Memory B cell (primary cell): ENCODE measurements at places on chromosomes 3 and 15.

DNA sequence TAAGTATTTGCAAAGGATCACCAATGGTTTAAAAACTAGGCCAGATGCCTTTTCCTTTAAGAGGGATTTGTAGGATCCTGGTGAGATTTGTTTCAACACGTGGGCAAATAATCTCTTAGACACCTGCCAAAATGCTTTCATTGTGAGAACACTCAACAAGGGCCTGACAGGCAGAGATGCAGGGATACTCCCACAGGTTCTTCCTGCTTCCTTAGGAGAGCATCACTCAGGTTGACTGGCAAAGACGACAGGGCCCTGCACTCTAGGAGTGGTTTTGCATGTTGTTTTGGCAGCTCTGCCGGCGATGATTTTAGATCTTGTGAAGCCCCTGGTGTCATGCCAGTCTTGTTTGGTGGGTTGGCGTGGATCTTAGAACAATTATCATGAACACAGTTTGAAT is 184.5 kb downstream of the NR1D2 start:
- no peak for DNase-seq

- no peak for DNase-seq
Measured at GRCh38 chr3:26381411-26381810, 241.2 kb upstream of the LRRC3B start.

DNA sequence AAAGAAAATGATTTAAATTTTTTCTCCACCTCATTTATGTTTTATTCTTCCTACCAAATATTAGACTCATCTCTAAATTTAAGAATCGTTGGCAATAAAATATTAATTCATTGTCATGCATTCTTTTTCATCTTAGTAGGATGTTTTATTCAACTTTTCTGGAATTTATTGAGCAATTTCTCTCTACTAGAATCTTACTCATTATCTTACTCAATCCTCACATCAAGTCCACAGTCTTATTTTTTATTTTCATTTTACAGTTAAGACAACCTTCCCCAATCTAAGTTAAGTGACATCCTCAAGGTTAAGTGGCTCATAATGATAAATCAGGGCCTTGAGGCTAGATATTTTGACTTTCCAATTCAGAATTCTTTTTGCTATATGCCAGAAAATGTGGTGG is 15.9 kb upstream of the ALDH1A2 start:
- DNase-seq, result no peak

GRCh38 chr3:179452176-179452564 is 900 bp upstream of the GNB4 start:
- DNase-seq, result no peak

- no peak for DNase-seq
Measured at GRCh38 chr3:106582151-106582550, 713.3 kb upstream of the CBLB start.

DNA sequence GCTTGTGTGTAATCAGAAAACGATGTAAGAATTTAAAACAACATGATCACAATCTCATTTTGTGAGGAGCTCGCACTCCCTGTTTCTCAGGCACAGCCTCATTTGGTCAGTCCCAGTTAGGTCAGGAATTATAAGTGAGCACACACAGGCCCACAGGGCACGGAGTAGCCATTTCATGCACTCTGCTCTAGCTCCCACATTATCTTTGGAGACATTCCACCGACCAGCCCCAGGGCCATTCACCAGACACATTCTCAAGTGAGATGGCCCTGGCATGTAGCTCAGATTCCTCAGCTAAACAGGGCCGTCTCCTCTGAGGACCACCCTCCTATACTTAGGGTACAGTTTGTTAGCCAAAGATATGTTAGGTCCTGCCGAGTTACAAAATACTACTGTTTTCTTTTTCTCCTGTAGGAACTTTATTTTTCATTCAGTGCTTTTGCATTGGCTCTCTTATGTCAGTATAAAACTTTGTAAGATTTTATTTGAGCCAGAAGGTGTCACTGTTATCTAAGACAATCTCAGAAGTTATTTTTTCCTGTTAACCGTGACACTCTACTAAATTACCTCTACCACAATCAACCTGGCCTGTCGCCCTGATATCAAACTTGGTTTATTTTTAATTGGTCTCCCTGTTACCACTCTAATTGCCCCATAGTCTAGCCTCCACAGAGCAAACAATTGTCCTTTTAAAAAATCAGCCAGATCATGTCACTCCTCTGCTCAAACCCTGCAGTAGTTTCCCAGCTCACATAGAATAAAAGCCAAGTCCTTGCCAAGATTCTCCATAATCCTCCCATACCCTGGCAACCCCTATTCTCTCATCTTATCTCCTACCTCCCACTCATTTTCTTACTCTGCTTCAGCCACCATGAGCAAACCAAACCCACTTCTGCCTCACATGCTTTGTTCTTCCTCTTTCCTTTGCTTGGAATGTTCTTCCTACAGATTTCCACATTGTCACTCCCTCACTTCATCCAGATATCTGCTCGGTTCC is 105.7 kb downstream of the PPP2R3A start:
- DNase-seq, result no peak

GRCh38 chr15:55827204-55827603 is 84.3 kb upstream of the PRTG start:
- DNase-seq, result no peak

- no peak for DNase-seq
Measured at GRCh38 chr3:149792452-149793270, at the start of gene ANKUB1. Gene ANKUB1 (minus strand): TSS chr3:149792554. CDS start chr3:149792366, 188 bp downstream.

- no peak for DNase-seq
Measured at GRCh38 chr15:30979457-30979856, 12.0 kb downstream of the MTMR10 start.

DNA sequence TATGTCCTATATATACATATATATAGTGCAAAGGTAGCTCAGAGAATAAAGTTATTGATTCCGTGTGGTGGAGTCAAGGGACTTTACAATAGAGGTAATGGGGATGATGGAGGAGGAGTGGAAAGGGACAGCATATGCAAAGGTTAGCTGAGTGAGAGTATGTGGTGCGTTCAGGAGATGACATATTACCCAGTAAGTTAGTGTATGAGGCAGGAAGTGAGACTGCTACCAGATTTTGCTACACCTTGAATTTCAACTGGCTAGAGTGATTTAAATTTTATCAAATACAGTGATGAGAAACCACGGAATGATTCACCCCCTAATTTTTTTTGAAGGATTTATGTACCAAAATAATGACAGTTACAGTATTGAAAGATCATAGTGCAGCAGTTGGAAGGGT is 2.8 kb downstream of the ACTL6A start:
- DNase-seq, result no peak

- DNase-seq, result no peak
Measured at GRCh38 chr3:179067839-179068238, 3.8 kb downstream of the ZMAT3 start.

DNA sequence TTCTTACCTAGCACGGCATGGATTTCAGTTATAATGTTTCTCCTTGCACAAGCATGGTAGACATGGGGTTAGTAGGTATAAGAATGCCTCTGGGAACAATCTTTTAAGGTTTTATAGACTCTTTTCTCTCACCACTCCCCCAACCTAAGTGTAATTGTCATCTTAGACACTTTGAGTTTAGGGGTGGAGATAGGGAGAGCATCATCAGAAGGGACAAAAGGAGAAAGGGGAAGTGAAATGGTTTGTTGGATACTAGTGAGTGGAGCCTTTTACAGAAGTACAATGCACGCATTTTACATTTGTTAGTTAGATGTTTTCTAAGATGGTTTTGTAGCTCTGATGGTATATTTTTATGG is 189.2 kb downstream of the TP63 start:
- no peak for DNase-seq

DNA sequence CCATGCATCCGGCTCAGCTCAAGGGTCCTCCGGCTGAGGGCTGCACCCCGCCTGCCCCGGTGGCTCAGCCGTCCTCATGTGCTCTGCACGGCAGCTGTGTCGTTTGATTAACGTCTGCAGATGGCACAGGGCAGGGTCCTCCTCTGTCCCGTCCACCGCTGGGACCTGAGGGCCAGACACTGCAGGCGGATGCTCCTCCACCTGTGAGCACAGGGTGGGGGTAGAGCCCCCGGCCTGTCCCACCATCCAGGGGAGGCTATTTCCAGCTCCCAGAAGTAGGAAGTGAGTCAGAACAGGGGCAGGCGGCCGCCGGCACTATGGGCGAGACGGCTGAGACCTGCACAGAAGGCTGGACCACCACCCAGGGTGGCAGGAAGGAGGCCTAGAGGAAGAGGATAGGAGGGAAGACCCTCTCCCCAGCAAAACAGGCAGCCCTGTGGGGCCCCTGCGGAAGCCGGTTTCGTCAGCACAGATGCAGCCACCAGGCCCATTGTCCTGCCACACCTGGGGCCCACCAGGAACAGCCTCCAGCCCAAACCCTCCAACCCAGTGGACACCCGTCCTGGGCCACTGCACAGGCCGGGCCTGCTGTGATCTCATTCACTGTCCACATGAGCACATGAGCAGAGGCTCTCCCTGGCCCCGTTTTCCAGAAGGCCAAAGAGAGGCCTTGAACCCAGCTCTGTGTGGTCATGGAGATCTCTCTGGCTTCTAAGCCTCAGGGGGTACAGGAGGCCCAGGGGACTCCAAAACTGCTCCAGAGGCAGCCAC is 12.6 kb upstream of the PLXND1 start:
- DNase-seq, result no peak

DNA sequence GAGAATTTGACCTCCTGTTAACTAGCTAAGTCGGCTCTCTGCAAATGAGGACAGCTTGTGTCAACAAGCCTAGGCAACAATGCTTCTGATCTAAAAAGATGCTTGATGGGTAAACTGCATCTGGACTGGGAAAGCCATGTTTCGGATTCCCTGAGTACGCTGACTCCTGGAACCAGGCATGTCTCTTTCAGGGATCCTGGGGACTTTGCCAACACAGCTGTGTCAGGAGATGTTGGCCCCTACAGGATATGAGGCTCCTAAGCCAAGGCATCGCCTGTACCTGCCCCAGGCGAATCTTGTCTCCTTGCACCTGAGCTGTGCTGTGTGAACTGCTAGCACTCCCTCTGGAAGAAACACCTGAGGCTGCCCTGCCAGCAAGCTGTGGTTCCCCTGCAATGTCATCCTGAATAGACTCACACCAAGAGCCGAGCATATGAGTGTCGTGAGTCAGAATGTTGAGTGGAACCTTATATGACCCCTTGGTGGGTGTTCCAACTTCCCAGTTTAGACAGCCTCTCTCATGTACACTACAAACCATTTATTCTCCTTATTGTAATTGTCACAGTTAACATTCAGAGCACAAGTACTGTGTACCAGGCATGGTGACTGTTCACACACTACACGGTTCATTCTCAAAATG is 17.0 kb downstream of the EOGT start:
- no peak for DNase-seq

- DNase-seq, result no peak
Measured at GRCh38 chr3:71345429-71346040, 238.0 kb downstream of the FOXP1 start.

GRCh38 chr15:67957435-67958132 is 96.5 kb upstream of the PIAS1 start:
- DNase-seq, result no peak

- no peak for DNase-seq
Measured at GRCh38 chr3:57877116-57877515, 121.0 kb downstream of the SLMAP start.

- DNase-seq, result no peak
Measured at GRCh38 chr15:27059610-27060202, 88.7 kb downstream of the GABRG3 start.

DNA sequence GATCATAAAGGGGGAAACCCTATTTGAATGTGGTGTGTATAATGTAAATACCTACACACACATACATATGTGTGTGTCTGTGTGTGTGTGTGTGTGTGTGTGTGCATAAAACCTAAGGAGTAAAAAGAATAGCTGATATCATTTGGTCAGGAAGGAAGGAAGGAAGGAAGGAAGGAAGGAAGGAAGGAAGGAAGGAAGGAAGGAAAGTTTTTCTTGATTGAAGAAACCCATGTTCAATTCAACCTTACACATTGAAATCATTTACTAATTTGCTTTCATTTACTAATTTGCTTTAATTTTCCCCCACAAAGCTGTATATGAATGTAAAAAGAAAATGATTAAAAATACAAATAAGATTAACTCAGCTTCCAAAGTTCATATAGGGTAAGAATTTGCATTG is 386.6 kb downstream of the ROBO2 start:
- DNase-seq, result no peak

DNA sequence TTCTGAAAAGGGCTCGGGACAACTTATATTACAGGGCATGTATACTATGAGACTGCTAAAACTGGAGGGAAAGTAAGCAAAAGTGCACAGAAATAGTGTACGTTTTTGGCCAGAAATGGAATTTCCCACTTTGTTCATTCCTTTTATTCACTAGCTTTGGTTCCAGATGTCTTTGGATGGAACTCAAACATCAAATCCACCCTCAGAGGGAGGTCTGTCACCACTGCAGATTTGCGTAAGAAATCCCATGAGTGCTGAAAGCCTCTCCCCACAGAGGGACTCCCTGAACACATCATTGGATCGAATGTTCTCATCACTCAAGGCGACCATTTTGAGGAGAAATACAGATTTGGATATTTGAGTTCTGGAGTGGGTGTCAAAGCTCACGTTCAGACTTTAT is 71.6 kb downstream of the FEM1B start:
- DNase-seq, result no peak

DNA sequence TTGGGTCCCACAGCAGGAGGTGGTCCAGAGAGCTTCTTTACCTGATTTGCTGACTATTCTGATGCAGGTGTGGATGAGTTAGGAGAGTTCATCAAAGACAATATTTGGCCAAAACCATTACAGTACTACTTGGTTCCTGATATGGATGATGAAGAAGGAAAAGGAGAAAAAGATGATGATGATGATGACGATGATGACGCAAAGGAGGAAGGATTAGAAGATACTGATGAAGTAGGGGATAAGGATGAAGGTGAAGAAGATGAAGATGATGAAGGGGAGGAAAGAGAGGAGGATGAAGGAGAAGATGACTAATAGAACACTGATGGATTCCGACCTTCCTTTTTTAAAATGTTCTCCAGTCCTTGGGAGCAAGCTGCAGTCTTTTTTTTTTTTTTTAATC is 148.7 kb downstream of the GBE1 start:
- no peak for DNase-seq

GRCh38 chr3:105730801-105731354 is 137.9 kb downstream of the CBLB start:
- DNase-seq, result no peak

DNA sequence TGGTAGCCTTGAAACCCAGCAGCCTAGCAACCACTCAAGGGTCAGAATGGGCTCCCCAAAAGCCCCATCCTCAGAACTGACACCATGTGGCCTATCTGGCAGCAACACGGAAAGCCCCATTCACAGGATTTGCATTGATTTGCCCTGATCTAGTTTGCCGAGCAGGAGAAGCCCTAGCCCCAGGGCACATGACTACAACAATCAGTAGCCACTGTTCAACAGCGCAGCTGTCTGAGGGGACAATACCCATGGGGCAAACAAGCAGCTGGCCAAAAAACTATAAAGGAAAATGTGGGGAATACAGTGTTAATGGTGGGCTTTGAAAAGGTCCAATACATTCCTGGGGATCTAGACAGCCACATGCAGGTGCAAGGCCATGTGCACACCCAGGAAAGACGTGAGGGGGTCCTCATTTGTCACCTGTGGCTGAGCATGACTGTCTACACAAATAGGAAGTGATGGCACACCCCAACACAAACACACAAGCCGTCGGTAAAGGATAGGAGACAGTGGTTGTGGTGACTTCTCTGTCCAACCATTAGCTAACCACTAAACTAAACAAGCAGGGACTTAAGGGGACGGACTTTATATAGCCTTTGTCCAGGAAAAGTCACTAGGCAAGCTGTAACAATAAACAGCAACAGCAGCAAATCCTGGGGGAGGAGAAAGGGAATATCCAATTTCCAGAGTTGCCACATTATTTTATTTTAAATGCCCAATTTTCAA is 113.7 kb downstream of the LRIG1 start:
- DNase-seq, result peak; percentile 41
